Fibroblast of skin of right quadriceps (primary cell): ENCODE measurements at places on chromosomes 3 and 15.

DNA sequence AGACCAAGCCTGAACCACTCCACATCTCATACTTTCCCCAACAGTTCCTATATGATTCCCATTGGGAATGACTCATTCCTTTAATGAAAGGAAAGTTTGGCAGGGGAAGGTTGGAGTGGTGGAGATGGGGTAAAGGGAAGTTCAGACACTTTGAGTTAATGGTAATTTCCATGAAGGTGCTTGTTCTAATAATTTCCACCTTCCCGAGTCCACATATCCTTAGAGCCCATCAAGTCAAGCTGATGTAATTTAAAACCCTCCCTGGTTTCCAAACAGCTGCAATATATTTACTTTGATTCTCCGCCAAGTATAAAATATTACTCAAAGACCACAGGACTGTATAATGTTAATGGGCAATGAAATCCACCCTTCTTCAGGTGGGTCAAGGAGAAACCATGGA, 95.0 kb upstream of the GALNT15 start:
- DNase-seq: peak; percentile 90

DNA sequence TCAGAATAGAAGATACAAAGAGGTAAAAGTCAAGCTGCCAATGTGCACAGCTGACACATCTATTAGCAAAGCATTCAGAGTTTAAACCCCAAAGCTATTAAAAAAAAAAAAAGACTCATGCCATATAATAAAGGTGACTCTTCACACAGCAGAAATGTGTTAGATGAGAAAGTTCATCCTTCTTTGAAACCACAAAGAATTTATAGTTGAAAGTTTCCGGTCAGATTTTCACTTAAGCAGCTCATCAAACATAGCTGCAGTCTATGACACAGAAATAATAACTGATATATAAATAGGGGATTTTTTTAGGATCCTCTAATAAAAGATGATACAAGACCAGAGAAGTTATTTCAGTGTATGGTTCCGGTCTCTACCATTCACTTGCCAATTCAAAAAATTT, 76.6 kb downstream of the WWTR1 start:
- peak; percentile 62 for DNase-seq

DNA sequence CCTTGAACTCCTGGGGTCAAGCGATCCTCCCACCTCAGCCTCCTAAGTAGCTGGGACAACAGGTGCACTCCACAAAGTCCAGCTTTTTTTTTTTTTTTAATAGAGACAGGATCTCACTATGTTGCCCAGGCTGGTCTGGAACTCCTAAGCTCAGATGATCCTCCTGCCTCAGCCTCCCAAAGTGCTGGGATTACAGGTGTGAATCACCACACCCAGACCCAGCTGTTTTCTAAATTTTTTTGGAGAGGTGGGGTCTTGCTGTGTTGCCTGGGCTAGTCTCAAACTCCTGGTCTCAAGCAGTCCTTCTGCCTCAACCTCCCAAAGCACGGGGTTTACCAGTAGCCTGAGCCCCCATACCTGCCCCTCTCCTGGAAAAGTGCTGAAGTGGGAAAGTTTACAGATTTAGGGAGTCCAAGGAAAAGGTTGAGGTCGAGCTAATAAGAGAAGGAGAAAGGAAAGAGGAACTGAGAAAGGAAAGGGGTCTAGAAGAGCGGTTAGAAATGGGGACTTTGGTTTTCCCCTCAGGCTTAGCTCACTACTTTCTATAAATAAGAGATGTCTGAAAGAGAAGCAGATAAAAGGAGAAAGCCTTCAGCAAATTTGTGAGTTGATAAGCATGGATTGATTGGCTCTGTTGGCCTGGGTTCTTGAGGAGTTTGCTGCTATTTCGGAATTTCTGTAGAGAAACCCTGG, 23.6 kb downstream of the UBE2E1 start:
- DNase-seq: no peak

DNA sequence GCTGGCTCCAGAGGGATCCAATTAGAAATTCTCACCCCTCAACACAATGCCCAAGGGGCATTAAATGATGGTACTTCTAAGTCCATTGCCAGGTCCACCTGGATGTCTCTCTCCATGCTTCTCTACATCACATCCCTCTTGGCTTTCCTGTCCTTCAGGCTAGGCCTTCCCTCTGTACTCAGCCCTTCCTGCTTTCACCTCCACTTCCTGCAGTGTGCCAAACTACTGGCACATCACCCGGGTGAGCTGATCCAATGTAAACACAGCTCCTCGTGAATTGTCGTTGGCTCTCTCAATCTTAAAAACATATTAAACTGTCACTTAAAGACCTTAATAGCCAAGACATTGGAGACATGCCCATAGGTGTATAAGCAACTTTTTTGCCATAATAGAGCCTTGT, 4.0 kb downstream of the LMCD1 start:
- no peak for DNase-seq

- no peak for DNase-seq
Measured at GRCh38 chr15:85380812-85381642, 624 bp downstream of the AKAP13 start.

- DNase-seq: no peak
Measured at GRCh38 chr3:139585820-139586219, 46.3 kb upstream of the RBP1 start.

- peak; percentile 39 for DNase-seq
Measured at GRCh38 chr15:62125773-62126172, 39.3 kb downstream of the C2CD4B start.
